Bronchial smooth muscle cell (primary cell): ENCODE measurements at places on chromosomes 12 and 14. TPM values are rescaled to one million over a fixed set of nuclear protein-coding genes. Genes with fewer than 3 reads are reported as not detected.

Gene LYZ
- not detected in 2 replicates for total RNA-seq

Gene LRRC43
- total RNA-seq = 1.4 and 1.6 TPM in 2 replicates

Gene ITGB7
- total RNA-seq = 0.47 and 1.4 TPM in 2 replicates

Gene DUSP6
- total RNA-seq = 9.5 and 14.5 TPM in 2 replicates

Gene CYP27B1
- total RNA-seq = 0.26 TPM in 1 of 2 replicates, not detected in the other

Gene NTF3
- total RNA-seq = not detected in 2 replicates

Gene SMOC1
- 0.34 and 2.0 TPM in 2 replicates for total RNA-seq

Gene TSPAN11
- total RNA-seq = 0.26 and 0.32 TPM in 2 replicates

Gene DDX11
- 7.9 and 8.7 TPM in 2 replicates for total RNA-seq

Gene DIO3
- not detected in 2 replicates for total RNA-seq

Gene ETFBKMT
- total RNA-seq = 3.6 and 3.9 TPM in 2 replicates

Gene EPYC
- not detected in 2 replicates for total RNA-seq

Gene C12orf54
- not detected in 2 replicates for total RNA-seq

Gene TMEM179
- 0.52 TPM in 1 of 2 replicates, not detected in the other for total RNA-seq

Gene OAS2
- 0.69 and 2.0 TPM in 2 replicates for total RNA-seq

Gene CIDEB
- total RNA-seq = 1.3 and 1.4 TPM in 2 replicates

Gene CAPZA3
- not detected in 2 replicates for total RNA-seq

Gene GPR135
- total RNA-seq = 0.94 and 1.7 TPM in 2 replicates

Gene APPL2
- 39.6 and 52.7 TPM in 2 replicates for total RNA-seq

Gene GYS2
- not detected in 2 replicates for total RNA-seq
